Stimulated activated memory B cell treated with anti-CD40 and anti-IgM and Interleukin-4, amounts not matched to agents 10 μg/mL and 1 μg/mL and 100 μg/mL, for 72 hours (primary cell): ENCODE measurements at places on chromosomes 7 and 10.

DNA sequence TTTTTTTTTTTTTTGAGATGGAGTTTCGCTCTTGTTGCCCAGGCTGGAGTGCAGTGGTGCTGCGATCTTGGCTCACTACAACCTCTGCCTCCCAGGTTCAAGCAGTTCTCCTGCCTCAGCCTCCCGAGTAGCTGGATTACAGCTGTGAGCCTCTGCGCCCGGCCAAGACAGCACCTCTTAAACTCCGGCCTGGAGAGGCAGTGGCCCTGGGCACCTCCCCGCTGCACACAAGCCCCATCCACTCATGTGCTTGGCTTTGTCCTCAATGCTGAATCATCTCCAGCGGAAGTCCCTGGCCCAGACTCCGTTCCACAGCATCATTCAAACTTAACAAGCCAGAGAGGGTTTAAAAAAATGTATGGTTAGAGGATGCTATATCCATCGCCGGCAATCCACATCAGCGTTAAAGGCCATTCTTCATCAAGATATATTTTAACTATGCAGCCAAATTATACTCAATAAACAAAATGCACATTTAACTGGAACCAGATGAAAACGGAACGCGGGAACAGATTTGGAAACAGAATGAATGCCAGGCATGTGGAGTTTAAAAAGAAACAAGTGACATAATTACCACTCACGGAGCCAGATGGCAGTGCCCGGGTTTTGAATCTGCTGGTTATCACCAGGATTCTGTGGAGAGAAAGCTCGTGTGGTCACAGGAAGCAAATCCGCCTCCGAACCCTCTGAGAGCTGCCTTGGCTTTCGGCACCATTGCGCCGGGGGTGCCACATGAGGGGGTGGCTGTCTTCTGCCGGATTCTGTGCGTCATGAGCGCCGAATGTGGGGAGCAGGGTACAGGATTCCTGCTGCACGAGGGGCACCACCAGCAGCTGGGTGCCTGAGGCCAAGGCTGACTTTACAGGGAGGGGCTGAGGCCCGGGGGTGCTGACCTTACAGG, 45.6 kb upstream of the CFAP46 start:
- ATAC-seq: no peak

GRCh38 chr7:12741951-12742575, 54.6 kb downstream of the ARL4A start:
- ATAC-seq: no peak

DNA sequence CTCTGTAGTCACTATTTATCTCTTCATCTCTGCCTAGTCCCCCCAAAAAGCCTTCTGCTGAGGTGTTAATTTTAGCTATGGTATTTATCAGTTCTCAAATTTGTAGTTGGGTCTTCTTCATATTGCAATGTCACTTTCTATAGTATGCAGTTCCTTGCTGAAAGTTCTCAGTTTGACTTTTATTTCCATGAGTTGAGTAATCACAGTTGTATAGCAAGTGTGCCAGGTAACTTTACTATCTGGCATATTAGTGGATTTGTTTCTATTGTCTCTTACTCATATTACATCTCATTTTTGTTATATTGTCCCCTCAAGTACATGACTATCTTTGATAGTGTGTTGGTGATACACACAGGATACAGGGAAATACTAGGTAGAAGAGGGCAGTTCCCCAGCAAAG, 152.8 kb downstream of the CUBN start:
- no peak for ATAC-seq

DNA sequence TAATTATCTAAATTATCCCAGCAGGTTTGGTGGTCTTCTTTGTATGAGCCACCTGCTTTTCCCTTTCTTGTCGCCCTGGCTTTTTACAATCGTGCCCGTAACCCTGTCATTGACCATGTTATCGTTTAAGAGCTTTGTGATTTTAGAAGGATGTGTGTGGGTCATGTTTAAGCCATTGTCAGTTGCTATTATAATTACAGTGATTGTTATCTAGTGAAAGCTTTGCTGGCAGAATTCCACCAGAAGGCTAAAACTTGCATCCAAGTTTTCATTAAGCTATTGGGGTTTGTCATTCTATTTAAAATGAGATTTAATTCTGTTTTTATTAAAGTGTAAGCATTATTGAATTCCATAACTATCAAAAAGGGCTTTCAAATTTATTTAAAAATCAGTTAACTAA, 354.2 kb upstream of the TMEM229A start:
- no peak for ATAC-seq

DNA sequence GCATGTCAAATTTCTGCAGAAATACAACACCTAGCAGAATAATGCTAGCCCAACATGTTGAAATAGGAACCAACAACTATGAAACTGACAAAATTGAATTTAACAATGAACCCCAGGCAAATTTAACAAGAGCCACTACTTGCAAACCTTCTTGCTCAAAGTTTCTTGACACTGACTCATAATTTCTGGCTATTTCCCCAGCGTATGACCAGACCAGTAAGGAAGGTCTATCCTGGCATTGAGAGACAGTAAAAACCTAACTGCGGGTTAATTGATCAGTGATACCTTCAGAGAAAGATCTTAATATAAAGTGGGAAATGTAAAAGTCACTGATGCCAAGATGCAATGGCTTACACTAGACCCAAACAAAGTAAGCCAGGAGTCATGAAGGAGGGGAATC, 510.1 kb downstream of the ARL4A start:
- no peak for ATAC-seq

GRCh38 chr7:39394105-39394680, 172.0 kb upstream of the YAE1 start:
- ATAC-seq: no peak

DNA sequence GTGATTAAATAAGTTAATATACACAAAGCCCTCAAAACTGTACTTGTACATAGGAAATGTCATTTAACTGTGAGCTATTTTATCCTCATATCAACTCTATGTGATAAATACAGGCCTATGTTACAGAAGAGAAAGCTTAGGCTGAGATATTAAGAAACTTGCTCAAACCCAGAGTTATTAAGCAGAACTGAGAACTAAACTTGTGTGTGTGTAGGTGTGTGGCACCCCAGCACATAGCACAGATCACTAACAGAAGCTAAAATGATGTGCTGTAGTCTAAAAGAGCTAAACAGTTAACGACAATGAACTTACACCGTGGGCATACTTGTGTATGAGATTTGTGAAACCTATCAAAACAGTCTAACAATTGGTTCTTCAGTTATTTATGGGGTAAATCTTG, 34.5 kb downstream of the MTPN start:
- ATAC-seq: peak; percentile 90

DNA sequence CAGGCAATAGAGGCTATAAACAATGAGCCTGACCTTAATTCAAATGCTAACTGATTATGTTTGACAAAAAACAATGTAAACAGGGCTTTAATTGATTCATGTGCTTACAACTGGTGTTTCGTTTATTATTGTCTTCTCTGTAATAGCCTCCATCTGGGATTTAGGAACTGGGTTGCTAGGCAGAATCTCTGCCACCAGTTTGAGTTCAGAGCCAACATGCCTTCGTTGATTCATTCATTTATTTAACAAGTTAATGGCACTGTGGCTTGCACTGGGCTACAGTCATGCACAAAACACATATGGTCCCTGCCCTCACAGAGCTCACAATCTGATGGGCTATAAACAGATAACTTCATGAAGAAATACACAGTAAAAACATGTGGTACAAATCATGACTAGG, 19.6 kb upstream of the CDHR3 start:
- no peak for ATAC-seq

- no peak for ATAC-seq
Measured at GRCh38 chr10:126459878-126460481, 71.7 kb upstream of the ADAM12 start.

- ATAC-seq: no peak
Measured at GRCh38 chr7:97693586-97693985, 38.3 kb upstream of the TAC1 start.

- ATAC-seq: no peak
Measured at GRCh38 chr10:46547541-46548497, 8.6 kb downstream of the GPRIN2 start.

- no peak for ATAC-seq
Measured at GRCh38 chr10:99280472-99280871, 44.8 kb upstream of the HPSE2 start.

GRCh38 chr10:14953424-14954000, 384 bp downstream of the DCLRE1C start:
- peak; percentile 51 for ATAC-seq

DNA sequence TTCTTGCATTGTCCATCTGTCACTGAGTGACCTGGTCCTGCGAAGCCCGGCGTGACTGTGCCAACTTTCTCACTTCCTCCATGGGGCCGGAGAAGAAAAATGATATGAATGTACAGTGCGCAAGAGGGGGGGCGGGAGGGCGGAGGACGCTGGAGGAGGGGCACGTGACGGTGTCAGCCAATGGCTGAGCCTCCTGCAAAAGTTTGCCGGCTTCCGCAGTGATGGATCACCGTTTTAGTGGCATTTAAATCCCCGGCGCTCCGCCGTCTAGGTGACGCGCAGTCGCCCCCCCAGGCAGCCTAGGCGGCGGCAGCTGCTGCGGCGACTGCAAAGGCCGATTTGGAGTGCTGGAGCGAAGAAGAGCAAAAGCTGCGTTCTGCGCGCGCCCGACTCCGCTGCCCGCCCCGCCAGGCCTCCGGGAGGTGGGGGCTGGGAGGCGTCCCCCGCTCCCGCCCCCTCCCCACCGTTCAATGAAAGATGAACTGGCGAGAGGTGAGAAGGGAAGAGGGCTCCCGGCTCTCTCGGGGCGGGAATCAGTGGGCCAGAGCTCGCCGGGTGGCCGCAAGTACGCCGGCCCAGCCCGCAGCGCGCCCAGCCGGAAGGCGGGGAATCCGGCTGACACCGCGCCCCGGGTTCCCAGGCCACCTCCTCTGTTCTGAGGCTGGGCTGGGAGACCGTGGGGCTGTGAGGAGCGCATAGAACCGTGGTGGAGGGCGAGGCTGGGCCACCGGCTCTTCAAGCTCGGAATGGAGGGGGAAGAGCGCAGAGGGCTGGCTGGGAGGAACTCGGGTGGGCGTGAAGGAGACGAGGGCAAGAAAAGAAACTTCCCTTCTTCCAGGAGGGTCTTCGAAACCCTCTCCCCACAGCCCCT, at the start of gene HOXA1:
TSS of gene HOXA1 (minus strand) at position 104 of the 871 bp plus-strand sequence. CDS start at position 16, 88 bp downstream.
- peak; percentile 92 for ATAC-seq
